ENCODE measurements at places on chromosomes 7 and 10. TPM values are rescaled to one million over a fixed set of nuclear protein-coding genes. Genes with fewer than 3 reads are reported as not detected.

SFTPD gene
- 0.07 TPM for polyA plus RNA-seq

HOXA4 gene
- 6.8 TPM for polyA plus RNA-seq

COL1A2 gene
- 10.8 TPM for polyA plus RNA-seq

SNX10 gene
- polyA plus RNA-seq = 0.34 TPM

NANOS1 gene
- 32.8 TPM for polyA plus RNA-seq

NKX1-2 gene
- polyA plus RNA-seq = not detected

CCL26 gene
- 0.34 TPM for polyA plus RNA-seq

GSTO2 gene
- polyA plus RNA-seq = 1.1 TPM

WDR11 gene
- 6.4 TPM for polyA plus RNA-seq

ASB10 gene
- 22.5 TPM for polyA plus RNA-seq

CFAP43 gene
- 0.44 TPM for polyA plus RNA-seq

ZNF518A gene
- 6.3 TPM for polyA plus RNA-seq

ELFN1 gene
- 0.87 TPM for polyA plus RNA-seq

TRPV5 gene
- not detected for polyA plus RNA-seq

OR2A5 gene
- polyA plus RNA-seq = not detected

SHLD2 gene
- polyA plus RNA-seq = 25.7 TPM

CFTR gene
- not detected for polyA plus RNA-seq

MYH16 gene
- not detected for polyA plus RNA-seq

PRLHR gene
- polyA plus RNA-seq = not detected

GHRHR gene
- not detected for polyA plus RNA-seq
